ENCODE measurements at places on chromosomes 1 and 21. TPM values are rescaled to one million over a fixed set of nuclear protein-coding genes. Genes with fewer than 3 reads are reported as not detected.

KIF26B gene
- not detected for total RNA-seq

GJA8 gene
- not detected for total RNA-seq

SLC45A3 gene
- 0.76 TPM for total RNA-seq

COPA gene
- total RNA-seq: 59.0 TPM

IGSF3 gene
- 0.68 TPM for total RNA-seq

ETNK2 gene
- total RNA-seq: 2.5 TPM

DMBX1 gene
- not detected for total RNA-seq

OR2M5 gene
- not detected for total RNA-seq

TMEM201 gene
- total RNA-seq: 67.6 TPM

CFAP141 gene
- total RNA-seq: not detected

VASH2 gene
- total RNA-seq: not detected

TNFRSF8 gene
- 1.3 TPM for total RNA-seq

NBPF11 gene
- total RNA-seq: 1.7 TPM

MYOG gene
- 146 TPM for total RNA-seq

DDR2 gene
- 15.4 TPM for total RNA-seq

ATP1A4 gene
- total RNA-seq: 0.07 TPM

TRIM58 gene
- total RNA-seq: 0.26 TPM

ZC3H11A gene
- 99.2 TPM for total RNA-seq

Measured in gastrocnemius medialis (tissue), 4 donors.